ENCODE measurements at places on chromosomes 12 and 14.
A peak's percentile ranks its signal among the peaks of the same experiment; 100 is the strongest.

DNA sequence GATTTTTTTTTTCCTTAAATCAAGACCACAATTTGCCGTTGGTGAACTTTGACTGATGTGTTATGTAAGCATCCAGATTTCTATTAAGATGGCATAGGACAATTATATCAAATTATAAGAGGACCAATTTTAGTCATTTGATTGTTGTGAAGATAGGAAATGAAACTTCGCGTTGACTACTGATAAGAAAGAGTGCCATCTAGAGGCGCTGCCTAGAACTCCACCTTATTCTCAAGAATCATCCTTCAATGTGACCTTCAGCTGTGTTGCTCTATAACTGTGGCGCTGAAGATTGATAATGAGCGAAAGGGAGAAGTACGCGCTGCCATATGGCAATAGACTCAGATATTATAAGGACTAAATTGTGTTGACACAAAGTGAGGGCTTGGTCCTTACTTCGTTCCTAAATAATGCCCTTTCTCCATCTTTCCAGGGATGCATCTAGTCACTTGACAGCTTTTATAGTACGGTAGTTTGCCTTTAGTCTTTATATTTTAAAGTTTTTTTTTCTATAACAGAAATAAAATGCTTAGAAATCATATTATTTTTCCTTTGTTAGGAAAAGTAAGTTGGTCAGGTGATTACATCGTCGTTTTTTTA is 350.8 kb upstream of the STXBP6 start:
- DNase-seq: peak; percentile 30

- no peak for DNase-seq
Measured at GRCh38 chr12:59396919-59397318, 198.9 kb upstream of the SLC16A7 start.

- DNase-seq: no peak
Measured at GRCh38 chr12:121005346-121005815, 10.9 kb downstream of the C12orf43 start.

DNA sequence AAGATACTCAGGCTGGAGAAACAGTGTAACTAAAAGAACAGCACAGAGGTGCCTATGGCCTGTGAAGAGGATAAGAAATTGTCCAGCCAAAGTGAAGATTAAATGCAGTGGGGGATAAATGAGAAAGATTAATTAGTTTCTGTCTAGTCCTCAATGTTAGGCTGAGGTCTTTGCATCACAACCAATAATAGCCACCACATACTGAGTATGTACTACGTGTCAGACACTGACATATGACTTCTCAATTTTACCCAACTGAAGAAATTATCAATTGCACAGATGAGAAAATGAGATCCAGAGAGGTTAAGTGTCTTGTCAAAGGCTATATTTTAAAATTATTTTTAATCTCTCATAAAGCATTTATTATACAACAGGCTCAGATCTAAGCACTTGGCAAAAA is 285.9 kb downstream of the PDZRN4 start:
- no peak for DNase-seq

DNA sequence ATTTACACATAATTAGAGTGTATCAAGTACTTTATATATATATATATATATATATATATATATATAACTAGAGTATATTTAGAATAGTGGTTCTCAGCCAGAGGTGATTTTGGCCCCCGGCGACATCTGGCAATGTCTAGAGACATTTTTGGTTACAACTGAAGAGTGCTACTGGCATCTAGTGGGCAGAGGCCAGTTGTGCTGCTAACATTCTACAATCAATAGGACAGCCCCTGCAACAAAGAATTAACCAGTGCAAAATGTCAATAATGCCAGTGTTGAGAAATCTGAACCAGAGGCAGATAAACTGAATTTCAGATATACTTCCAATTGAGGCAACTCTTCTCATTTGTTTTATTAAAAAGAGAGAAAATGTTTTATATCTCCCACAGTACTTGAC is 8.9 kb downstream of the GTF2A1 start:
- no peak for DNase-seq

GRCh38 chr12:74365178-74365964 is 172.3 kb upstream of the ATXN7L3B start:
- no peak for DNase-seq

- no peak for DNase-seq
Measured at GRCh38 chr12:104201238-104202001, 14.2 kb upstream of the TXNRD1 start.

GRCh38 chr14:51627313-51627712 is 24.4 kb upstream of the FRMD6 start:
- DNase-seq: no peak

DNA sequence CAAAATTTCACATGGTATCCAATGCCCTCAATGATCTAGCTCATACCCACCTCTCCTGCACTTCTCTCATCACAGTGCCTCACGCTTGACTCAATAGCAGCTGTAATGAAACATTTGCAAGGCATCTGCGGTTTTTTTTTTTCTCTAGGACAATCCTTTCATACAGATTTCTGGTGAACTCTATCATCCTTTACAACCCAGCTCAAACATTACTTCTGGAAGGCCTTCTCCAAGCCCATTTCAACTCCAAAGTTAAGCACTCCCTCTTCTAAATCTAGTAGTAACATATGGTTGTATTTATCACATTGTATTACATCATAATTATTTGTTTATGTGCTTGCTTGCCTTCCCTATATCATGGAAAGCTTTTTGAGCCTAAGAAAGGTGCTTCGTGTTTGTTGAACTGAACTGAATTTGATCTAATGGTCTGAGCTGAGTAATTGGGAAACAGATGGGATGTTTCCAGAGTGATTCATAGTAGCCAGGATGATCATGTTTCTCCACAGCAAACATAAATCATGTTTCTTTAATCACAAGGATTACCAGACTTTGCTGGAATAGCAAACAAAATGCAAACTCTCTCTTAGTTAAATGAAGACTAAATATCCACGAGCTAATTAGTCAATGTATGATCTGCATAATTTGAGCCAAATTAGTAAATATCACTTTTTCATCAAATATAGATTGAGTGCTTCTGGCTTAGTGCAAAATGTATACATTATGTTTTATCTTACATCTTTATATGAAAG is 14.3 kb downstream of the CFL2 start:
- DNase-seq: no peak

GRCh38 chr14:53520078-53520928 is 367.2 kb upstream of the DDHD1 start:
- no peak for DNase-seq

DNA sequence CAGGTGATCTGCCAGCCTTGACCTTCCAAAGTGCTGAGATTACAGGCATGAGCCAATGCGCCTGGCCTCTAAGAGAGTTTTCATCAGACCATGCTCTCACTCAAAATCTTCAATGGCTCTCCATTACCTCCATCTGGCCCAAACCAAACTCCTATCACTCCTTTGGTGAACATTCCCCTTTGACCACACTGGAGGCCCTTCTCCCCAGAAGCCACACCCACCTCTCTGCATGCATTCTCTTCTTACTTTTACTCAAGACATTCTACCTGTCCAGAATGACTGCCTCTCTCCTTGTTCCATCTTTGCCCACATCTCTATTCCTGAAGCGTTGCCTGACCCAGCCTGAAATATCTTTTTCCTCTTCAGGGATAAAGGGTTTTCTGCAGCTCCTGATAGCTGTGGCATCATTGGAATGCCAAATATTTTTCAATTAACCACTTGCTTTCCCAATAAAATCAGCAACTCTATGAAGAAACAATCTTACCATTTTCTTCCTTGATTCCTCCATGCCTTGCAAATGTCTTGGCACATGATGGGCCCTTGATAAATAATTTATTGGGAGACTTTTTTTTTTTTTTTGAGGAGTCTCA is 15.5 kb downstream of the PLEK2 start:
- DNase-seq: no peak

DNA sequence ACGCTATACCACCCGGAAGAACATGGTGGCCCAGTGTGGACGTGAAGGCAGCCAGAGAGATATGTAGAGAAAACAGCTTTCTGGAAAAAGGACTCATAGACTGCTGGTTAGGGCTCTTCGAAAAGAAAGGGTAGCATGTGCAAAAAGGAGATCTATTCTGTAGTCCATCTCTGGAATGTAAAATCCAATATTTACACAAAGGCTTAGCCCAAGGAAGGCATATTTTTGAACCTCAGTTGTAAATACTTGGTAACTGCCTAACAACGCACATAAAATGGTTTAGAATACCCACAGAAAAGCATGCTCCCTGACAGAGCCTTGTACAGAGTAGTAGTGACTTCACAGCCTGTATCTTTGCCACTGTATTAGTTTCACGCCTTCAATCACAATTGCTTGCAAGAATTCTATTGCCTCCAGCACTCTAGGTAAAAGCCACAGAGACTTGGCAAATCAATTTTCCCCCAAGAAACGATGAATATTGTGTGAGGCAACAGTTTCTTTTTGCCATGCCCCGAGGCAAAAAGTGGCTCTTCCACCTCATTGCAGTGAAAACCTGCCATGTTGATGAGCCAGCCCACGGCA is 59.2 kb downstream of the TRIM9 start:
- DNase-seq: no peak

DNA sequence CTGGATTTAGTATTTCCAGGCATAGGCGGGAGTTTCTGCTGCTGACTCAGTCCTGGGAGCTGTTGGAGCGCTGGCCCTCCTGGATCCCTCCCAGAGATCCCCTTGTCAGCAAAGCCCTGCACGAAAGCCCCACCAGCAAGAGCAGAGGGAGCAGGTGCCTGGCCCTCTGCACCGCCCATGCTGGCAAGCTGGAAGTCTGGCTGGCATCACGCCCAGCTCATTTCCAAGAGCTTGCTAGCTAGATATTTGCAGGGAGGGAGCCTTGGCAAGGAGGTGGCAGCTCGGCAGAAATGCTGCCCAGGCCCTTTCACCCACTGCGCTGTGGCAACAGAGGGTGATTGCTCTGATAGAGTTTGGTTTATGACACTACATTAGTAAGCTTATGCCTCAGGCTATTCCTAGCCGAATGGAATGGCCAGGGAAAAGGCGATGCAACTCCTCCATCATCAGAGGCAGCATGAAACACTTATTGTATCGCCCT is 193.9 kb downstream of the EMP1 start:
- peak; percentile 16 for DNase-seq

DNA sequence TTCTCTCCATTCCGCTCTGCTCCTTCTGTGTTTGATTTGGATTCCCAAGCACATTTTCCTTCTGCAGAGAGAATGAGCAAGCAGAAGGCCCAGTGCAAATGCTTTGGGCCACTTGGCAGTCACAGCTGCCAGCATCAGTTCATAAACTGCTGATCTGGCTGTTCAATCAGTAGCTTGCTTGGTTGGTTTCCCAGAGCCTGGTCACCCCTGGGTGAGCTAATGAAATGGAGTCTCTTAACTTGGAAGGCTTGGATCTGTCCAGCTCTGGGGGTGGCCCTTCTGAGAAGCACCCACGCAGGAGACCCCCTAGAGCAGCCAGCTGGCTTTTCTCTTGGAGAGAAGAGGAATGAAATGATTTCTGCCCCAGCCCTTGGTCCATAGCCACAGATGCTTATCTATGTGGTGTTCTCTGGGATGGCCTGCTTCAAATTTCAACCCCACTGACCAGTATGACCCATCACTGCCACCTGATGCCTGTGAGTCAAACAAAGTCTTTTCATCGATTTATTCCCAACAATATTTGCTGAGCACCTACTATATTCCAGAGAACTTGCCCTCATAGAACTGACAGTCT is 30.3 kb downstream of the FAIM2 start:
- DNase-seq: no peak
